ENCODE measurements at places on chromosomes 11 and 22.

- DNase-seq: no peak
Measured at GRCh38 chr11:26730414-26731083, 8.7 kb upstream of the SLC5A12 start.

GRCh38 chr11:3104961-3105790 is 48.0 kb upstream of the CARS1 start:
- DNase-seq: no peak

DNA sequence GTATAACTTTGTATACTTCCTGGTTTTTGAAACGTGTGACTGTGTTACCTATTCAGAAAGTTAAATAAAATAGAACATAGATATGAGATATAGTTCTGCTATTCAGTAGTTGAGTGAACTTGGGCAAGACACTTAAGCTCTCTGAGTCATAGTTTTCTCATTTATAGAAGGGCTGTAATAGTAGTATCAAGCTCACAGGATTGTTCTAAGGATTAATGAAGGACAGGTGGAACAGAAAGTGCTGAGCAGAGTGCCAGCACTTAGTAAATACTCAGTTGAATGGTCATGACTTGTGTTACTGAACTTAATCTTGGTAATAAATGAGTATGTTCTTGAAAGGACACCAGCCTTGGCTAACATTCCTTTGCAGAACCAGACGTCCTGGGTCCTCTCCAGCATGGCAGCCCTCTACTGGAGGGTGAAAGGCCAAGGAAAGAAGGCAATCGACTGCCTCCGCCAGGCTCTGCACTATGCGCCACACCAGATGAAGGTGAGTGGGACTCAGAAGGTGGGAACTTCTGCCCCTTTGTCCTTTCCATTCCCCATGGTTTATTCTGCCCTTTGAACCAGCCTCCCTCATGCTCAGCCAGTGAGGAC is 131.2 kb downstream of the TTC17 start:
- no peak for DNase-seq

DNA sequence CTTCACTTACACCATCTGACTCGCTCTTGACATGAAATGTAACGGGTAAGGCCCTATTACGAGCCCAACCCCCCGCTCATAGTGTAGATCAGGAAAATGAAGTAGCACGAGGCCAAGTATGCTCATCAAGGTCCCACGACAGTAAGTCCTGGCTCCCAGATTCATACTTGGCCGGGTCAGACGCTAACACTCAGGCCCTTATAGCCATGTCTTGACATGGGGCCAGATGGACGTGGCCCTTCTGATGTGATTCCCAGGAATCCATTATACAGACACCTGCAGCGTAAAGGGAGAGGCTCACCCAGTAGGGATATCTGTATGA is 175.1 kb downstream of the CEP164 start:
- no peak for DNase-seq

DNA sequence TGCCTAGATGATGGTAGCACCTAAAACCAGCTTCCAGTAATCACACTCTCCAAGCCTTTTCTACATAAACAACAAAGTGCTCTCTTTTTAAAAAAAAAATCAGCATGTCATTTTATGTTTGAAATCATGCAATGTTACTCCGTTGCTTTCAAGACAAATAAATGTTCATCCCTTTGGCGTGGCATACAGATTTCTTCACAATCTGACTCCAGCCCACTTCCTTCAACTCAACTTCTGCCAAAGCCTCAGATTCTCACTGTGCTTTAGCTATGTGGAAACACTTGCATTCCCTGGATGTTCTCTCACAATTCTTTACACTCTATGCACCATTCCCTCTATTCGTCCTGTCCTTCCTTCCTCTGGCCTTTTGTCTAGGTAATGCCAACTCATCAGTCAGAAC is 206.3 kb upstream of the BLID start:
- no peak for DNase-seq

DNA sequence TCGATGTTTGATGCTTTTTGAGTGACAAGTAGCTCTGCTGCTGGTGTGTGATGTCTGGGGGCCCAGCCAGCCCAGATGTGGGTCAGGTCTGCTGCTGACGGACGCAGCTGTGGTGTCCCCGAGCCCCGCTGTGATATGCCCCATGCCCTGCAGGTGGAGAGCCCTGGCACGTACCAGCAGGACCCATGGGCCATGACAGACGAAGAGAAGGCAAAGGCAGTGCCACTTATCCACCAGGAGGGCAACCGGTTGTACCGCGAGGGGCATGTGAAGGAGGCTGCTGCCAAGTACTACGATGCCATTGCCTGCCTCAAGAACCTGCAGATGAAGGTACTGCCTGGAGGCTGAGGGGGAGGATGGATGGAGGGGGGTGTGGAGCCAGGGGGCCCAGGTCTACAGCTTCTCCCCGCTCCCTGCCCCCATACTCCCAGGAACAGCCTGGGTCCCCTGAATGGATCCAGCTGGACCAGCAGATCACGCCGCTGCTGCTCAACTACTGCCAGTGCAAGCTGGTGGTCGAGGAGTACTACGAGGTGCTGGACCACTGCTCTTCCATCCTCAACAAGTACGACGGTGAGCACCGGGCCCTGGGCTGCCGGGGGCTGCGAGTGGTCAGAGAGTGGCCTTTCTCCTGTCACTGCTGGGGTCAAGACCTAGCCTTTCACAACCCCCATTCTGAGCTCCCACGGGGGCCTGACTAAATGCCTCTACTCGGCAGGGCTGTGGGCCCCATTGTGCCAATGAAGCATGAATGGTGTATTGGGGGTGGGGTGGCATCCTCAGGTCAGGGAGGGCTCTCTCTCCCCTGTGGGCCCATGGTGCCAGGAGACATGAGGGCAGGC is 7.3 kb downstream of the AIP start:
- no peak for DNase-seq

GRCh38 chr11:1120532-1121330 is 37.0 kb upstream of the MUC5AC start:
- DNase-seq: no peak

GRCh38 chr11:69919659-69920344 is 100.6 kb upstream of the FGF3 start:
- DNase-seq: no peak

DNA sequence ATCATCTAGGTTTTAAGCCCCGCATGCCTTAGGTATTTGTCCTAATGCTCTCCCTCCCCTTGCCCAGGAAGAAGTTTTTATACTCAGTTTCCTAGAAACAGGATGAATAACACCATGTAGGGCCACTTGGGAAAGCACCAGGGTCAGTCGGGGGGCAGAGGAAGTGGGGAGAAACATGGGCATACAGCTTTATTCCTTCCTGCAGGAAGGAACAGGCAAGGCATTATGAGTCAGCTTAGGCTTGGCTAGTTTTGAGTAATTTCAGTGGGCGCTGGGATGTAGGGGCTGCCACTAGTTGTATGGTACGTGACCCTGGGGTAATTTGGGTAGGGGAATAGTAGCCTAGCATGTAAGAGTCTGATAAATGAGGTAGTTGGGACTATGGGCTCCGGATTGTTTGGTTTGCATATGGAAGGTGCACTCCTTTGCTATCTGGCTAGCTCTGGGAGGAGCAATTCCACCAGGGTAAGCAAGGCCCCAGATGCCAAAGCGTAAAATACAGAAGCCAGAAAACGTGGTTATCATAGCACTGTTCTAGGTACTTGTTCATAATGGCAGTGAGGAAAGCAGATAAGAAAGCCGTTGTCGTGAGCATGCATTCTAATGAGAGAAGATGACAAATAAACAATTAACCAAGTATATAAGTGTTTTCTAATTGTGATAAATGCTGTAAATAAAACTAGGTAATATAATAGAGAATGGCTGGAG is 24.8 kb downstream of the ACER3 start:
- DNase-seq: no peak

GRCh38 chr22:30903876-30904460 is 64.6 kb downstream of the MORC2 start:
- DNase-seq: no peak

DNA sequence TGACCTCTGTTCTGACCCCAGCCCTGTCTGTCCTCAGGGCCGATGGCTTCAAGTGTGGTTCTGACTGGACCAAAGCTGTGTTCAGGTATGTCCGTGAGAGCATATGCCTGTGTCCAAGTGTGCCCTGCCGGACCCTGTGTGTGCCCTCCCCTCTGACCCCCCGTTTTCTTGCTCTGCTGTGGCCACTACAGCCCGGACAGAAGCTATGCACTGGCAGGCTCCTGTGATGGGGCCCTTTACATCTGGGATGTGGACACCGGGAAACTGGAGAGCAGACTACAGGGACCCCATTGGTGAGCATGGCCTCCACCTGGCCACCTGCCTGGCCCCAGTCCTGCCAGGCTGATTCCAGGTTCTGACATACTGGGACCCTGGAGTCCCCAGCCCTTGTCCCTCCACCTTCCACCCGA is 14.5 kb downstream of the ATG16L2 start:
- DNase-seq: no peak

DNA sequence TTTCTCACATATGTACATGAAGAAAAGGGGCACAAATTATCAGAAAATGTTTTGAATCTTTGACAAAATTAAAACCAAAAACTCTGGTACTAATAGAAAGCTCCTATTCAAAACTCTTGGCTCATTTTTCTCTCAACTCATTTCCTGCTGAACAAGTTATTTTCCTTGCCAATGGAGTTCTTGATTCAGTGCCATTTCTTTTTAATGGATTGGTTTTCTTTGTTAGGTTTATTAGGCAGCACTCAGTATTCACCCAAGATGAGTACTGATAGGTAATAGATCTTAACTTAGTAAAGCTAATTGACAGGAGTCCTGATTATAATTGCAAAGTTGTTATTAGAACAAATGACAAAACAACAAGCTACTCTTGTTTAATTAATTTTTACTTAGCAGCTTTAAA is 279.4 kb upstream of the PDGFD start:
- DNase-seq: no peak

DNA sequence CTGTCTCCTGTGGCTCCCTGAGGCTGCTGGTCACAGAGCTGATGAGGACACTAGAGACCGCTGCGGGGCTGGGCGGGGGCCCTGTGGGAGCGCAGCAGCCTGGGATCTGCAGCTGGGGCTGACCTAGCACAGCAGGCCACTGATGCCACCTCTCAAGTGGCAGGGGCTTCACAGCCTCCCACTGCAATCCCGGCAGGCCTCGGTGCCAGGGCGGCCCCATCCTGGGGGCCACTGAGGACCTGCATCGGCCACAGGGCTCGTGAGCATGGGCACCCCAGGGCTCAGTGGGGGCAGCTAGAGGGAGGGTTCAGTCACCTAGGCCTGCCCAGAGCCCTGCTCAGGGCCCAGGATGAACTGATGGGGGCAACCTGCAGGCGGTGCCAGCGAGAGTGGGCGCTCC is 14.6 kb upstream of the CCDC188 start:
- DNase-seq: no peak

DNA sequence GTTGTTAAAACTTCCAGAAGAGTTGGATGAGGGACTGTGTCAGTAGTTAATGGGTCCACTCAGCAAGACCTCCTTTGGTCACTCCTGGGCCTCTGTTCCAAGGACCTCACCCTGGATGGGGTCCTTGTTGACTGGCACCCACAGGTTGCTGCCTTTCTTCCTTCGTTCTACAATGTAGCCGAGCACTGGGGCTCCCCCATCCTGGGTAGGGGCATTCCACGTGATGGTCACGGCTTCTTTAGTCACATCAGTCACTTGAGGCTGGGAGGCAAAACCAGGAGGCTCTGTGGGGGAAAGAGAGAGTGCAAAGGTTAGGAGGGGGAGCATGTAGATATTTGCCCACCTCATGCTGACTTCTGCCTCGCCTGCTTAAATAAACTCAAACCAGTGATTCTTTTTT is 12.0 kb downstream of the TMEM86A start:
- DNase-seq: no peak

DNA sequence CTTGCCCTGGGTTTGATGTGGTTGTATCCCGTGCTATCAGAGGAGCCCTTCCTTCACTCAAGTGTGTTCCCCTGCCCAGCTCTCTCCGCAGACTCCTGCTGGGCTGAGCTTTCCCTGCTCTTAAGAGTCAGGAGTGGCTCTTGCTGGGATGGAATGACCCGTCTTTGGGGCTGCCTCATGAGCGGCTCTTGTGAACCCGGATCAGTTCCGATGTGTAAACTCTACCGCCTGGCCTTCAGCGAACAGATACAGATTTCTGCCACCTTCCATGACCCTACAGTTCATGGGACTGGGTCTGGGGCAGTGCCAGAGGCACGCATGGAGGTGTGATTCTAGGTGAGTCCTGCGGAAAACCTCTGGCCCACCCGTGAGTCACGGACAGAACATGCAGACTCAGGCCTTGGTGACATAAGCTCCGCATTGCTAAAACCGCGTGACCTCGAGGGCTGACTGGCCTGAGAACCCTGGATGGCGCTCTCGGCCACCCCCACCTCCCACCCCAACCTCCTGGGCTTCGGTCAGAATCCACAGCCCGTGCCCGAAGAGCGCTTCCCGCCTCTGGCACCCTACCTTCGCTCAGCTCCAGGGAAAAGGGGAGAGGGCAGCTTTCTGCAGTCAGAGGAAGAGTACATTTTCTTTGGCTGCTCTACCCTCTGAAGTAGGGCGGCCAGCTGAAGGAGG is 1.3 kb upstream of the ZBTB16 start:
- DNase-seq: no peak

DNA sequence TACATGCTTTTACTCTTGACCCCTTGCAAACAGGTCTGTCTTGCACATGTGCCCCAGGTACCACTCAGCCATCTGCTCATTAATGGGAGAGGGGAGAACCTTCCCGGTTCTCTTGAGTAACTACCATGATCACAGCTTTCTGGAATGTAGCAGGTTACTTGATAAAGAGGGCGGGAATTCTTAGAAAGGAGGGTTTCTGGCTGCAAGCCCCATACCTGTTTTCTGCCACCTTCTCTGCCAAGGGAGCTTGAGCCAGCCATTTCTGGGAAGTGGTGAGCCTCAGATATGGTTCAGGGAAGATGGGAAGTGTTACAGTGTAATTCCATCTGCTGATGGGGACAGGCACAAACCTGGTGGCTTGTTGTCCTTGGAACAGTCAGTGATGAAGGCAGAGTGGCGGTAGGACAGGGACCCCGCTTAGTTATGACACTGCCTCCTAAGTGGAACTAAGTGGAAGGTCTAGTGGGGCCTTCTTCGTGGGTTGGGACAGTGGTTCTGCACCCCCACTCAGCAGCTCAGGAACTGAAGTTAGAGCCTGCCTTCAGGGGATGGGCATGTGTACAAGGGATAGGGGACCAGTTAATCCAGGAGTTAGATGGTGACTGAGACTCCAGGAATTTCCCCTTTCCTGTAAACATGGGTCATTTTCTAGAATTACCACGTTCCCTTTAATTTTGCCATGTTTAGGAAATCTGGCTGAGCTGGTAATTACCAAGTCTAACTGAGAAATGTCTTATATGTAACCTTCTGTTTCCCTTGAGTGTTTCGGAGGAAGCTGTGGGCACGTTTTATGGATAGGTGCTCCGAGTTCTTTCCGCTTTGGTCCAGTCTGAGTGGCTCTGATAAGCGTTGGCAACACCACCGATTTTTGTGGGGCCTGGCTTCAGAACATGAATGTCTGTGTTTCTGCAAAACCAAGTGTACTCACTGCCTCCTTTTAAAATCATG is 35.3 kb downstream of the BCR start:
- DNase-seq: no peak

All from activated CD8-positive, alpha-beta T cell treated with anti-CD3 and anti-CD28 coated beads, Interleukin-2, amount 10 ng/mL, durations not matched to agents 7 days and 5 days (primary cell).